CMK (cell line): ENCODE measurements at places on chromosomes 3 and 15.

GRCh38 chr3:45078910-45079522, 52.9 kb downstream of the CLEC3B start:
- DNase-seq, result no peak

GRCh38 chr3:34012102-34012461, 213.7 kb downstream of the PDCD6IP start:
- no peak for DNase-seq

DNA sequence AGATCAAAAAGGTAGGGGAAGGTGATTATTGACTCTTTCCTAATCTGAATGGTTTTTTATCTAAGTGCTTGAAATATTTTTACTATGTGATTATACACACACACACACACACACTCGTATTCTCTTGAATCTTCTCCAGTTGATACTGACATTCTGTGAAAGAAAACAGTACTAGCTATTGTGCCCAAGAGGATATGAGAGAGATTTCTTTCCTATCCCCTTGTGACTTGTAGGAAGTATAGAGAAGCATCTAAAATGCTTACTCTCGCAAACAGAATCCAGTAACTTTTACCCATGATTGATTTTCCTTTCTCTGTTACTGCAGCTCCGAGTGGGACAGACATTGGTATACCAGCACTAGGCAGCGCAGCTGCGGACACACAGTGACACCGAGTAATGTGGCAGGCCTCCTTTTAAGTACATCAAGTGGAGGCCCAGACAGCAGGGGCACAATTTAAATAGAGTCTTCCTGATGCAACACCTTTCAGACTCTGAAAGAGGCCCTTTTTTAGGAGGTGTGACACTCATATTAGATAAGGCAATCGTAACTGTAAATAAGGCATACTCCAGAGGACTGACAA, 421.0 kb upstream of the CNTN4 start:
- no peak for DNase-seq

DNA sequence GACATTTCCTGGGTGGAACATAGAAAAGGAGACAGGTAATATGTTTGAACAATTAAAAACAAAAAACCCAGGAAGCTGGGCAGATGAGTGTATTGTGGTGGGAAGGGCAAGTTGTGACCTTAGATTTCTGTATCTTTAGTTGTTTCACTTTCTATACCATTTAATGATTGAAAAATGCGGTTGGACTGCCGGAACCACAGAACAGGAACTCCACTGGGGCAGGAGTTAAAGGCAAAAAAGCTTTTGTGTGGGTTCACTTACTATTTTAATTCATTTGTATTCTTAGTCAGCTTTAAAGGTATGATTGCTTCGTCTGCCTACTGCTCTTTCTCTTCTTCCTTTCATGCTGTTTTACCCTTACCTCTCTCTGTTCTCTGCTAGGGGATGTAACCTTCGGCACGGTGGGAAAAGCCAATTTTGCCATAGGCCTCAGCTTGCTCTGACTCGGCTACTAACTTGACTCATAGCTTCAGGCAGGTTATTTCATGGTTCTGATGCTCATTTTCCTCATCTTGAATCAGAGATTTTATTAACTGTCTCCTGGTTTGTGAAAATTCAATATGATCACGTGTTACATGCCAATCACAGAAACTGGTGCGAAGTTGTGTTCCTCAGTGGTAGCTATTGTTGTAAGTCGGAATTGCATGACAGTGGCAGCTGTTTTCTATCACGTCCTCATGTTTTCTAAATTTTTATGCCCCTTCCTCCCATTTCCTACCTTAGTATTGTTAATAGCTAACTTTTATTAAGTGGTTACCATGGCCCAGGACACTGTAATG, 1.6 kb upstream of the MCTP2 start:
- DNase-seq, result no peak

GRCh38 chr3:40258555-40258954, 51.0 kb upstream of the EIF1B start:
- DNase-seq, result no peak

GRCh38 chr3:95310560-95310959, 1247.7 kb downstream of the NSUN3 start:
- DNase-seq, result no peak

DNA sequence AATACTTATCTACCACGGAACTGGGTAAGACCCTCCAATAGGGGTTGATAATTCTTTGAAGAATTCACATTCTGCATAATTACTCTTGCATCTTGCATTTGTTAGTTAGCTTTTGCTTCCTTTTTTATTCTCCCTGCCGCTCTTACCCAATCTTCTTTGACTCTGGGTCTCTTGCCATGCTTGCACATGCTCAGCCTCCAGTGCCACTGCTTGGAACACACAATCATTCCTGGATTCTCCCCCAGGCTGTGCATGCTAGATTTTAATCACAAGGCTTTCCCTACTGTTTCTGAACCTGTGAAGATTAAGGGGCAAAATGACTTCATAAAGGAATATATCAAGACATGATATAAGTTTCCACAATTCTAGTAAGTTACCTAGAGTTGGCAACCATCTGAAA, 133.1 kb downstream of the IL1RAP start:
- no peak for DNase-seq

DNA sequence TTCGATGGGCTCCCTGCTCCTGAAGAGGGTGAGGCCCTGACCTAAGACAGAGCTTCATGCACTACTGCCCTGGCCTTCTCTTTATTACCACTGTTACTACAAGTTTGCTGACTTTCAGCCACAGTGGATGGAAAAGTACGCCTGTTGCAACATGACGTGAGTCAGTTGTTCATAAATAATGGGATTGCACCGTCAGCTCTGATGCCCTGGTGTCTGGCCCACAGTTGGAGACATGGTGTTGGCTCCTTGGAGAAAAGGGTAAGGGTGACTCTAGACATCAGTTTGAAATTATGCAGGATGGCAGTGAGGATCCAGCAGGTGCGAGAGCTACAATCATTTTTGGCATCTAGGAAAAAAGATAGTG, 5.5 kb downstream of the PAQR5 start:
- no peak for DNase-seq

DNA sequence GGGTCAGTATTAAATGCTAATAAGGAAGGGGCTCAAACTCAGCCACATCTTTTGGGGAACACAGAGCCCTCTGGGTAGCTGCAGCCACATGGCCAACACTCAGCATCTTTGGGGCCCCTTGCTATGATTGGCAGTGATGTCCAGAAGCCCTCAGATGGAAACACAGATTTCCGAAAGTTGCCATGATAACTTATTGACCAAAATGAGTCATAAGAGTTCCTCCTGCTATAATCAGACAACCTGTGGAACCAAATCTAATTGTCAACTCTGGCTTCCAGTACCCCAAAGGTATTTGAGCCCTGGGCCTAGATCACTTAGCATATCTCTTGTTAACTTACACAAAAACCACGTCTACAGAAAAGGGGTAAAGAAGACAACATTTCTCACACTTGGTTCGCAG, 392.2 kb downstream of the KCNH8 start:
- DNase-seq, result no peak

GRCh38 chr3:155391551-155391958, 98.1 kb upstream of the STRIT1 start:
- DNase-seq, result no peak

DNA sequence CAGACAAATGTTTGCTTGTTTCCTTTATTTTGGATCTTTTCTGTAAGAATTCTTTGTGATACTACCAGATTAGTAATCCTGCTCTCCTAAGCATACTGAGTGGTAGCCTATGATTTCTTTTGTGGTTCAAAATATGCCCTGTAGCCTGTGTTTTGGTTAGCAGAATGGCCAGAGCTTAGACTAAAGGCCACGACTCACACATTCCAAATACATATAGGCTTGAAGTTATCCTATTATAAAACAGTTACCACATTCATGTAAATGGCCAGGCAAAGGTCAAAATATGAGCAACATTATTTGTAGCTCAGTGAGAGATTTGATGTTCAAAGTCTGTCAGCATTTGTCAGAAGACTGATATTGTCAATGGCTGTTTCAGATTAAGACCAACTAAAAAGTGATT, 84.5 kb downstream of the MITF start:
- no peak for DNase-seq

DNA sequence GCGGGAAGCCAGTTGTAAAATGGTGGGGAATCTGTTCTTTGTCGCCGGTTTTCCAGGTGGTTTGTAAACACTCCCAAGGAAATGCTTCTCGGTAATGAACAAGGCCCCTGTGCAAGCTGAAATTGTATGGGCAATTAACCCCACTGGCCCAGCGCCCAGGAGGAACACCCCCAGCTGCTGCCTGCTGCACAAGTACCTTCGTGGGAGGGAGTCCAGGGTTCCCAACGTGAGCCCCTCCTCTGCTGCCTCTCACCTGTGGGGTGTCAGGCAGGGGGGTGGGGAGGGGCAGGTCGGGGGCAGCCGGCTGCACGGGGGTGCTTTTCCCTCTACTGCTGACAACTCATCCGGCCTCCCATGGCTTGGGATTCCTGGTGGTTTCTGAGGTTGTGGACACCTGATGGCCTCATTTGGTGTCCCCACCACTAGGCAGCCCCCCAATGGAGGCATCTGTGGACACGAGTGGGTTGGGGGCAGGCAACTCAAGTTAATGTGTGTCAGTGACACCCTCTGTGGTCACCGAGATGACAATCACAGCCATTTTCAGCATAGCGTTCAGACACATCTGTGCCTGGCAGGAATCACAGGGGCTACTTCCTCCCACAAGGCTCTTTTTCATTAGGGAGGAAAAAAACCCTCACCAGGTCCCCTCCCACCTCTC, 35.6 kb upstream of the PRR23E start:
- DNase-seq, result no peak

DNA sequence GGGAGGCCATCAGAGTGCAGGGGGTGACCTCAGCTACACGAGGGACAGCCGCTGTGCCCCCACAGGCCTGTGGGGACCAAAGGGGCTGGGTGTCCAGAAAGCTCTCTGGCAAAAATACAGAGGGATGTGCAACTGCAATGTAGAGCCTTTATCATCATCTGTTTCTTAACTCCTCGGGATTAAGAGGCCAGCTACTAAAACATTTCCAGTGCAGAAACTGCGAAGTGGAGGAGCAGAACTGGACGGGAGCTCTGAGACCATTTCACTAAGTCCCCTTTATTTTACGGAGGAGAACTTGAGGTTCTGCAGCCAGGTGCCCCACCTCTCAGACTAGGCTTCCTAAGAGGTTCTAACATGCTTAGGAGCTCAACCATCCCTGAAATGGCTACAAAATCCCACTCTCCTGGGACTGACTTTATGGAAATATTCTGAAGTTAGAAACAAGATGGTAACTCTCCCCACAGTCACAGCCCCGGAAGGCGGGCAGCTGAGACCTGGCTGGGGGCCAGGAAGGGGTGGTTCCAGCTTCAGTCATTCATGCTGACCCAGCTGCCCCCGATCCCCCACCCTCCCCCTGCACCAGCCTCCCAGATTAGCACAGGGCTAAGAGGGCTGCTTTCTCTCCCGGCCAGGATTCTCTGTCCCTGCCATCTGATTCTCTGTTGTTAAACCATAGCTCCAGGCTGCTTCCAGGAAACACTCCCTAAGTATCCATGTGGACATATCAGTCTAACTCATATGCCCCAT, 40.3 kb downstream of the UMPS start:
- DNase-seq, result no peak

DNA sequence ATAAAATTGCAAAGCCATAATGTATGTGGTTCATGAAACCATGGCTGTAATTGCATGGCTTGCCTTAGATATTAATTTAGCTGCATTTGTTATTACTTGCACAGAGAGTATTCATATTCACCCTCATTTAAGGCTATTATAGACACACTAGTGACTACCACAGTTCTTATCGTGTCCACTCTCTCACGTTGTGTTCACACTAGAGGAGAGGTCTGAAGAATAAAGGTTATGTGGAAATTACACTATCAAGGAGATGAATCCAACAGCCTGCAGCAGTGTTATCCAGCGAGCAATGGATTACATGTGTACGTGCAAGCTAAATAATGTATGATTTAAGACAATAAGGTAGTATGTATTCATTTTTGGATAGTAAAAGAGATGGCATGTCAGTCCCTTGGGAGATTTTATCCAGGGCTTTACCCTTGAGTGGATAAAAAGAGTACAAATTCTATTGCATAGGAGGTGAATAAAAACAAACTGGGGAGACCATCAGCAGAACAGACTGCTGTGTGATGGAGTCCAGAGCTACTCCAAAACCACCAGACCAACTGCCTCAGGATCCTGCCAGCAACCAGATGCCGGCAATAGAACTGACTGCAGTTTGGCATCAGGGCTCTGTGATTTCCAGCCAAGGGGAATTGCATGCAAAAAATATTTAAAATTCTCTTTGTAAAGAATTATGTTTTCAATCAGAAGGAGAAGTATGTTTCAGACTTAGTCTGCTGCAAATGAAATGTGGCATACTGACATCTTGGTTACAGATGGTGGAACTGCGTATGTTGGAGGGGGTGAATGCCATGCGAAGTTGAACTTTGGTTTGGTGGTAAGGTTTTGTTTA, 146.6 kb downstream of the RBMS3 start:
- no peak for DNase-seq

DNA sequence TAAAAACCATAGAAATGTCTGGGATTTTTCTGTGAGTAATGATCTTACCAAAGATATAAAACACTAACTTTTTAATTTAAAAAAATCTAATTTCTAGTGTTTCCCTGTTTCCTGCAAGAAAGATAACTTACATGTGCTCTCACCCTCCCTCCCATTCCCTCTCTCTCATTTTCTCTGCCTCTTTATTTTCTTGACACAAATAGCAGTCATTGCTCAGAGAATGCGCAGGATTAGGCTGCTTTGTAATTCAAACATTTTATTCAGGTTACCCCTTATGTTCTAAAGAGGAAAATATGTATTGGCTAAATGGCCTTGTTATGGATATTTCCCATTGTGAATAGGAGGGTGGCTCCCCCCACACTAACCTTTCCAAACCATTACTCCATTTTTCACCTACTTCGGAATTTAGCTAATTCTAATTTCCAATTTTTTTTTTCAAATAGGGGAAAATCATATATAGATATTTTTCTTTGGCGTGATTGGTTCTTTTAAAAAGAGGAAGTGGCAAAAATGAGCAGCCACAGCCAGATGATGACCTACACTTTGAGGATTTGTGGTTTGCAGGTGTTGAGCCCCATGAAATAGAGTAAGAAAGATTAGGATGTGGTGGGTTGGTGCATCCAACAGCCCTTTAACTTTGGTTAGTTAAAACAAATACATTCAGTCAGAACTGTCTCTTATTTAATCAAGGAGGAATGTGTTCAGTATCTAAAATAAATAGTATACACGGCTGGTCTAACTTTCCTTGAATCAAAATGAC, 554.4 kb downstream of the IGSF11 start:
- no peak for DNase-seq

GRCh38 chr3:46672349-46672695, 21.2 kb downstream of the ALS2CL start:
- no peak for DNase-seq

- no peak for DNase-seq
Observed at GRCh38 chr15:74783072-74783807, 1.4 kb downstream of the CSK start.

DNA sequence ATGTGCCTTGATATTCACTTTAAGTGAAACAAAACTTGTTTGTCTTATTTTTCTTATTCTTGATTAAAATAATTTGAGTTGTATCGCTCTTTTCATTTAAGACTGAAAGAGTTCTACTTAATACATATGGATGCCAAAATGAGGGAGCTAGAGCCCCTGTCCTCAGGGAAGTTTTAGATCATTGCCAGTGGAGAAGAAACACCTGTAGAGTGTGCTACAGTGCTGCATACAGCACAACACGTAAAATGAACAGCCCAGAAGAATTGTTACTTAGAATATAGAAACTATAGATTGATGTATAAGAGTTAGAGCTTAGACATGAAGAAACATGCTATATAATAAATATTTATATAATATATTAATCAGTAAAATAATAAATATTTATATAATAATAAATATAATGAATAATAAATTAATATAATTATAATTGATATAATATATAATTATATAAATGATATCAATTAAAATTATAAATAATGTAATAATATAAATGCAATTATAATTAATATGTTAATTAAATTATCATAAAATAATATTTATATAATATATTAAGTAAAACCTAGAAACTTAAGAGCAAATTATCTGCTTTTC, 1234.7 kb downstream of the ROBO2 start:
- no peak for DNase-seq
